Transverse colon (tissue), 4 donors: ENCODE measurements at places on chromosomes 7 and 10. TPM values are rescaled to one million over a fixed set of nuclear protein-coding genes. Genes with fewer than 3 reads are reported as not detected.

Gene AGR3
- total RNA-seq, result 118 TPM

Gene MBL2
- not detected for total RNA-seq

Gene CYP3A5
- total RNA-seq, result 142 TPM

Gene FAM25C
- not detected for total RNA-seq

Gene FAM204A
- 35.2 TPM for total RNA-seq

DNA sequence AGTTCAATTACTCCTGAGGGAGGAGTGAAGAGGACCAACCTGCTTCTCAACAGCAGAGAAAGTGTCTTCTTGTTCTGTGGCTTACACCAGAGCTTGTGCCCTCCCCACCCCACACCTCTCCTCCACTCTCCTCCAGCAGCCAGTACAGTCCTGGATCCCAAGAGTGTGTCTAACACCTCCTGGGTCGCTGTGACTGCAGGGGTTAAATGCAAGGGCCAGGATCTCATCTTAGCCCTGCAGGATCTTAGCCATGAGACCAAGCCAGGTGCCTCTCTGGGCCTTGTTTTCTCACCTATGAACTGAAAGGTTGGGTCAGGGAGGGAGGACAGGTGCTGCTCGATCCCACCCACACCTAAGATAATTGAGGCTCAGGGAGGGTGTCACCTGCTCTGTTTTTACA, 34.5 kb upstream of the MSRB2 start:
- no peak for DNase-seq

DNA sequence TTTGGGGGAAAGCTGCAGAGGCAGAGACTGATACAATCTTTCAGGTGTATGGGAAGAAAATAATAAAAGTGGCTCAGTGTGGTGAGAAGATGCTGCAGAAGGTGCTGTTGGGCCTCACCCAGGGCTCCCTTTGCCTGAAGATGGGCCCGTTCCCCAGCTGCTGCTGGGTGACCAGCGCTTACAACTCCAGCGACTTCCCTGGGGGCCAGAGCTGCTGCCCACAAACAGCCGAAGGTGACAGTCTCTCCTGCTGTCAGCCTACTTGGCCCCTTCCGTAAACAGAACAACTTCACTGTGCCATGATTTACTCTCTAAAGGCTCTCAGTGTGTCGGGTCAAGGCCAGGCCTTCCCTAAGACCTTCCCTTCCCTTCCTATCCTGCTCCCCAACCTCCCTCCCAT, 93.6 kb upstream of the PCBD1 start:
- DNase-seq, result no peak

- no peak for DNase-seq
These were observed 207.2 kb downstream of the PARD3 start for GRCh38 chr10:34607894-34608293.

DNA sequence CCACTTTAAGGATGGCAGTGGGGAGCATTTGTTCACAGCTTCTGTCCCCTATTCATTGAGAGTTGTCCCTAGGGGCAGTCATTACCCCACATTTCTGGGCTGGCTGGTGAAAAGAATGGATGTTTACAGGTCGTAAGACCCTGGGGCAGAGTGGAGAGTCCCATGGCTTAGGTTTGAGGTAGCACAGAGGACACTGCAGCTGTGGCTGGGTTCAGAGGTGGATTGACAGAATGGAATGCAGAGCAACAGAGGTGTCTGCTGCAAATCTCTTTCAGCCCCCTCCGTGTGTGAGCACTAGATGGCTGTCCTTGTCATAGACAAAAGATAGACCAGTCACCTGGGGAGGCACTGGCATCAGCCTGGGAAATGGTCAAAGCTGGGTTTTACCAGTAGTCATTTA, 141.9 kb downstream of the CACNB2 start:
- no peak for DNase-seq

DNA sequence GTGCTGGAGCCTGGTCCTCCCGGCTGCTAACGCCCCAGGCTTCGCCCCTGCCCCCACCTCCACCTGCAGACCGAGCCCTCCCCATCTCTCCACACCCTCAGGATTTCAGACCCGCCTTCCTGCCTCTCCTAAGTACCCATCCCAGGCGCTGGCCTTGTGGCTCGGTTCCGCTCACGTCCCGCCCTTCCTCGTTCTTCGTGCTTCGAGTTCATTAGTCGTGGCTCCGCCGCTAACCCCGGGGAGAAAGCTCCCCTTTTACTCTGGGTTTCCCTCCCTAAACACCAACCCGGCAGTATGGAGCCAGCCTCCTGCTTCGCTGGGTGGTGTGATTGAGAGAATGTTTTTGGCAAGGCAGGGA, 11.2 kb downstream of the EMX2 start:
- DNase-seq, result no peak

DNA sequence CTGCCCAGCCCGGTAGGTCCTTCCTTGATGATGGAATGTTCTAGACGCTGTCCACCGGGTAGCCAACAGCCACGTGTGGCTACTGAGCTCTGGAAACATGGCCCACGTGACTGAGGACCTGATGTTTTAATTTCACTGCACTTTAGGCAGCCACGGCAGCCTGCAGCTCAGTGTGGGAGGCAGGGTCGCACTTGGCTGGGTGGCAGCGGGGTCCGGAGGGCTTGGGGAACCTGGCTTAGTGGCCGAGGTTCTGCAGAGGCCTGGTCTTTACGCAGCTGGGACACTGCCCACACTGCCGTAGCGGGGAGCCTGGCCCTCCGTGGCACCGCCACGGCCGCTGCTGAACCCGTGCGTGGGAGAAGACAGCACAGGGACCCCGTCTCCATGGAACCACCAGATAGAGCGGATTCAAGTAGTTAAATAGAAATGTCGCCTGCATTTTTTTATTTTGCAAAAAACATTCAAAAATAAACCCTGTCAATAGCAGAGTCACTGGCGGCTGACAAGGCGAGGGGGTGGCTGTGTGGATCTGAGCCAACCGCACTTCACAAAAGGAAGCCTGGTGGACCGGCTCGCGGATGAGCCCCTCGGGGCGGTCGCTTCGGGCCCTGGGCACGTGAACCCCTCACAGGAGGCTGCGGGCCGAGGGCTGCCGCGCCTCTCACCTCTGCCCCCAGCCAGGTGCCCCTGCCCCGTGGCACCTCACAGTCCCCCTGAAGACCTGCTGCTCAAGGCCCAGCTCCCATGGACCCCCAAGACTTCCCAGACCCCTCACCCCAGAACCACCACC, 25.6 kb upstream of the UTF1 start:
- DNase-seq, result no peak
